ENCODE measurements at places on chromosomes 16 and 17.

DNA sequence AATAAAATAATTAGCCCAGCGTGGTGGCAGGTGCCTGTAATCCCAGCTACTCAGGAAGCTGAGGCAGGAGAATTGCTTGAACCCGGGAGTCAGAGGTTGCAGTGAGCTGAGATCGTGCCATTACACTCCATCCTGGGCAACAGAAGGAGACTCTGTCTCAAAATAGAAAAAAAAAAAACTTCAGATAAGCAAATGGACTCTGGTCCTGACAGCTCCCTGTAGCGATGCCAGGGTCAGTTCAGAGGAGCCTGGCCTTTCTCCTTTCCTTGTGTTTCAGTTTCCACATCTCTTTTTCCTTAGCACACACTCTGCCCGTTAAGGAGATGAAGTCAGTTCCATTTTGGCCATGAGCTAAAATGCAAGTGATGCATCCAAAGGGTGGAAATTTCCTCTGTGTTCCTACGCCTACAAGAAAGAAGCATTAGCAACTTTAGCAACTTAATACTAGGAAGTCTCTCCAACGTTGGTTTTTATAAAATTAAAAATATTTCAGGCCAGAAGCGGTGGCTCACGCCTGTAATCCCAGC is 11.6 kb upstream of the GRB2 start:
- no peak for DNase-seq

GRCh38 chr17:27355419-27355818 is 61.5 kb downstream of the WSB1 start:
- DNase-seq: no peak

- DNase-seq: peak; percentile 3
These were observed 12.7 kb upstream of the RNF135 start for GRCh38 chr17:30958187-30958586.

- DNase-seq: peak; percentile 93
These were observed 229.2 kb downstream of the COPRS start for GRCh38 chr17:31629696-31630470.

DNA sequence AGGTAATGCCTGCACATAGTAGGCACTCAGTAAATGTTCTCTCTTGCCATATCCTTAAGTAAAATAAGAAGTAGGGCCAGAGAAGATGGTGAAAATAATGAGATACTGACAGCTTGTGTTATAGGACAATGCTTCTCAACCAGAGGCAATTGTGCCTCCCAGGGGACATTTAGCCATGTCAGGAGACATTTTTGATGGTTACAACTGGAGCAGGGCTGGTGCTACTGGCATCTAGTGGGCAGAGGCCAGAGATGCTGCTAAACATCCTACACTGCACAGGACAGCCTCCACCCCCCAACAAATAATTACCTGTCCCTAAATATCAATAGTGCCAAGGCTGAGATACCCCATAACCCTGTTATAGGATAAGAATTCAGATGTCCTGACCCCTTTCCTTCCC is 1.7 kb downstream of the RAD51D start:
- DNase-seq: peak; percentile 27
